ENCODE measurements at places on chromosomes 7 and 10.

DNA sequence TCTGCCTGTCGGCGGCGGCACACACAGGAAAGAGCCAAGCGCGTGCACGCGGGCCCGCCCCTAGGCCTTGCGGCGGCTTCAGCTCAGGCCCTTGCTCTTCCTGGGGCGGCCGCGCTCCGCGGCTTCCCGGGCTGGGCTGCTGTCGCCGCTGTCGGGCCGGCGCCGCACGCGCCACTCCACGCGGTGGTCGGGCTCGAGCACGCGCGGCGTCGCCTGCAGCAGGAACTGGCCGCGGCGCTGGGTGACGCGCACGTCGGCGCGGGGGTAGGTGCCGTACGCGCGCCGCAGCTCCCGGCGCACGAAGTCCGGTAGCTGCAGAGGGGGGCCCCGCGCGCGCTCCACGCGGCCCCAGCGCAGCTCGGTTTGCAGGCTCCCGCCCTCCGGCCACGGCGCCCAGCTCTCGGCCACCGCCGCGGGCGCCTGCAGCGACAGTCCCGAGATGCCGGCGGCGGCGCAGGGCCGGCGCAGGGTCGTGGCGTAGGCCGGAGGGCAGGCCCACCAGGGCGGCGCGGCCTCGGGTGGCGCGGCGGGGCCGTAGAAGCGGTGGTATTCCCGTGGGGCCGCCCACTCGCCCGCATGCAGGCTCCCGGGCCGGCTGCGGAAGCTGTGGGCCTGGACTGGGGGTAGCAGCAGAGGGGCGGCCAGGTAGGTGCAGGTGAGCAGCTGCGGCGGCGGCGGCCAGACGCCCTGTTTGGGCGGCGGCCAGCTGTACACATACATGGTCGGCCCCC is 804 bp downstream of the C10orf95 start:
- peak; percentile 80 for DNase-seq

GRCh38 chr7:158495786-158496185 is 91.8 kb downstream of the PTPRN2 start:
- peak; percentile 3 for DNase-seq

GRCh38 chr10:102904346-102904745 is 13.7 kb upstream of the CNNM2 start:
- no peak for DNase-seq

DNA sequence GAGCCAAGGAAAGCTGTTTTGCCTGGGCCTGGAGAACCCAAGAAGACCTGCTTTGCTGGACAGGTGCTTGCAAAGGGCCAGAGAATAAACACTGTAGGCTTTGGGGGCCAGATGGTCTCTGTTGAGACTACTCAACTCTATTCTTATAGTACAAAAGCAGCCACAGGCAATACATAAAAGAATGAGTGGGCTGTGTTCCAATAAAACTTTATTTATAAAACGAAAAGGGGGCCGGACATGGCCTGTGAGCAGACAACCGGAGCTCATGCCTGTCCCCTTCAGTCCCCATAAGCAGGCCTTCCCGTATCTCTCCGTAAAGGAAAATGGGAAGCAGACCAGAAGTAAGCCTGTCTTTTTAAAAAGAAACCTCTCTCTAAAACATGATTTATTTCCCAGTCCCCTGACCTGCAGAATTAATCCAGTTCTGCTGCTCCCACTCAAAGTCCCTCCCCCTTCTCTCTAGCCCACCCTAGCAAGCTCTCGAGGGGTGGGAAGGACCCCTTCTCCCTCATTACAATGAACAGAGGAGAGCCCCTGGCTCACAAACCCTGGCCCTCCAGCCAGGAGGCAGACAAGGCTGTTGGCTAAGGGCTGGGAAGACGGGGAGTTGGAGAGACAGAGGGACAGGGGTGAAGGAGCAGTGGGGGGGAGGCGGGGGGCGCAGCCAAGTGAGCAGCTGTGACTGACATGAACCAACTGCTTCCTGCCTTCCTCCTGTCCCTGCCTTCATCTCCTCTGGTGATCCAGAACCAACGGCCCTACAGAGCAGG is 177.8 kb downstream of the NEURL1 start:
- DNase-seq, result no peak

- DNase-seq, result peak; percentile 69
These were observed 37.4 kb upstream of the OPALIN start for GRCh38 chr10:96395931-96396877.

GRCh38 chr10:102300278-102300843 is 55.0 kb downstream of the GBF1 start:
- DNase-seq, result no peak

DNA sequence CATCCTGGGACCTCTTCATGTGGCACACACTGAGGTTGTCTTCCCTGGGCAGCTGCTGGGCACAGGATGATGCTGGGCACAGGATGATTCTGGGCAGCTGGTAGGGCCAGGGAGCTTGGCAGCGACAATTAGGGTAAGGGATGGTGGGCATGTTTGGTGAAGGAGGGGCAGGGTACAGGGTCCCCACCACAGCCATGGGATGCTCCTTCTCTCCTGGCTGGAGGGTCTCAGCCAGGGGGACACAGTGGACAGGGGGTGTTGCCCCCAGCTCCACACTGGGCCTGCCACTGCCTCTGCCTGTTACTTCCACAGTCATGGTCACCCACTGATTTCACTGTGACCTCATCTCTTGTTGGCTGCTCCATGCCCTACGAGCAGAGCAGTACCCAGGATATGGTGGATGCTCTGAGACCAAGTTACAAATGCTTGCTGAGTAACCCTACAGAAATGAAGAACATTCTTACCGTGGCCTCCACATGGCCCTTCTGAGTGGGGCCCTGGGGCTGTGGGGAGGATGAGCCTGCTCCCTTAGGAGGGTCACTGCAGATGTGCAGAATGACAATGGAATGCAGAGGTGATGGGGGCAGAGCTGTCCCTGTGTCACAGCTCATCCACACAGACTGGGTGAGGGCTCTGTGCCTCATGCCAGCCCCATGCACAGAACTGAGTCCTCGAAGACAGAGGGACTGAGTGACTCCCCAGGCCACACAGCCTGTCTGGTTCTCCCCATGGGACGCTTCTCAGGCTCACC is 28.4 kb upstream of the RET start:
- no peak for DNase-seq

GRCh38 chr10:114206902-114207301 is 27.7 kb downstream of the TDRD1 start:
- no peak for DNase-seq

All from activated CD4-positive, alpha-beta T cell treated with anti-CD3 and anti-CD28 coated beads, Interleukin-2, amount 50 U/mL, for 48 hours (primary cell).